ENCODE measurements at places on chromosomes 12 and 14. TPM values are rescaled to one million over a fixed set of nuclear protein-coding genes. Genes with fewer than 3 reads are reported as not detected.

DNA sequence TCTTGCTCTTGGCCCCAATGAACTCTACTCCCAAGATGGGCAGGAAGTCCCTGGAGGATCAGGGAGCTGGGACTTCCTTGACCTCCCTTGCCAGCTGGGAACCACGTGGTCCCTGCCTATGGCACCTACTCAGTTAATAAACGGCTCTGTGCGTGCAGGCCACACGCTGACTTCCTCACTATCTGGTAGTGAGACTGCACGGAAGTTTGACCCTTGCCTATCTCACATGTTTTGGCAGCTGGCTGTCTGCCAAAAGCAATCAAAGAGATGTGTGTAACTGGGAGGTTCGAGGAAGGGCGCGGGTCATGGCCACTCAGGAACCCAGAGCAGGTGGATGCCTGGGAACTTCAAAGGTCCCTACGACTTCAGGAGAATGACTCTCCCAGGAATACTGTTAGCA is 57.9 kb downstream of the RFLNA start:
- no peak for DNase-seq

DNA sequence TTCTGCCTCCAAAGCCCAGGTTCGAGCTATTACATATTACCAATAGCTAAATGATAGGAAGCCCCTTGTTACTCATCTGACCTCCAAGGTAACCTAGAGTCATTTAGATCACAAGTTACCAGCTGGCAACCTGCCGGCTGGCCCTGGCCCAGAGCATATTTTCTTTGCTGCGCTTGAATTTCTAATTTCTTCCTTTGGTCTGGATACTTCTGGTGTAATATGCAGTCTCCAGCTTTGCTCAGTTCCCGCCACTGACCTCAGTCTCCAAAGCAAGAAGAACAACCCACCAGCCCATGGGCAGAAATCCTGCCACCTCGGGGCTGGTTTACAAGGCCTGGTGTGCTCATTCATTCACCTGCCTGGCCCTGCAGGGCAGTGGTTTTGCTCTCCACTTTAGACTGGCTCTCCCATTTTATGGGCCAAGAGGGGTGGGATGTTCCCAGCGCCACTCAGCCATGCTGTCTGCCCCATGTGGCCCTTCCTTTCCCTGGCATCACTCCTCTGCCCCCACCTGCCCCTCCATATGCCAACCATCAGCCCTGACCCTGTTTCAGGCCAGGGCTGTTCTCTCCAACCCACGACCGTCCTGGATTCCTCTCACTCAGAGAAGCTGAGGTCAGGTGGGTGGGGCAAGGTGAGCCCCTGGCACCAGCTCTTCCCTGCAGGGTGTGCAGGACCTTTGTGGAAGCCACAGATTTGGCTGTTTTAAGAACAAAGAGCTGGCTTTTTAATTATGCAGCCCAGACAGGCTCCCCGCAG is 76.0 kb downstream of the PRIMA1 start:
- DNase-seq, result no peak

GRCh38 chr12:104180374-104180773 is 35.2 kb upstream of the TXNRD1 start:
- DNase-seq, result no peak

DNA sequence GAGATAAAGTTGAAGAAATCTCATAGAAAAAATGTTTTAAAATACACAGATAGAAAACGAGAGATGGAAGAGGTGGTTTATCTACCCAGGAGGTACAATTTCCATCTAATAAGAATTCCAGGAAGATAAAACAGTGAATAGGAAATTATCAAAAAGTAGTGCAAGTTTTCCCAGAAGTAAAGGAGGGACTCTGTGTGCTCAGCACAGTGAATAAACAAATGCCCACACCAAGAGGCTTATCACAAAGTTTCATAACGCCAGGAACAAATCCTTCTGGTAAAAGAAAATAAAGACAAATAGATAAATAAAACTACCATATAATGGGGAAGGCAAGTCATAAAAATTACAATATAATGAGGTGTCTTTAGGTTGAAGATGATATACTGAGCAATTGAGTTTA is 179.0 kb downstream of the SLC41A2 start:
- DNase-seq, result no peak

PRB2 gene
- polyA plus RNA-seq, result not detected

HCAR1 gene
- polyA plus RNA-seq, result not detected
